ENCODE measurements at places on chromosomes 7 and 10. TPM values are rescaled to one million over a fixed set of nuclear protein-coding genes. Genes with fewer than 3 reads are reported as not detected.

GRCh38 chr10:36023939-36024338 lies 381.8 kb upstream of the FZD8 start:
- peak; percentile 94 for DNase-seq

DNA sequence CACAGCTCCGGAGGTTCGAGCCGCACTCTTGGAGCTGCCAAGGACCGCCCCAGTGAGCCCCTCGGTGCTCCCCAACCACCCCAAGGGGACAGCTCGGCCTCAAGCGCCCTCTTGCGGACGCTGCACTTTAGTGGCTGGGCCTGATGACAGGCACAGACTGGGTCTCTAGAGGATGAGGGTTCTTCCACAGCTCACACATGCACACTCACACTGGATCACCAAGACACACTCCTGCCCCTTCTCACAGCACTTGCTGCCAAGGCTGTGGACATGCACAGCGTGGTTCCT lies 2.1 kb downstream of the RET start:
- DNase-seq: peak; percentile 20

DNA sequence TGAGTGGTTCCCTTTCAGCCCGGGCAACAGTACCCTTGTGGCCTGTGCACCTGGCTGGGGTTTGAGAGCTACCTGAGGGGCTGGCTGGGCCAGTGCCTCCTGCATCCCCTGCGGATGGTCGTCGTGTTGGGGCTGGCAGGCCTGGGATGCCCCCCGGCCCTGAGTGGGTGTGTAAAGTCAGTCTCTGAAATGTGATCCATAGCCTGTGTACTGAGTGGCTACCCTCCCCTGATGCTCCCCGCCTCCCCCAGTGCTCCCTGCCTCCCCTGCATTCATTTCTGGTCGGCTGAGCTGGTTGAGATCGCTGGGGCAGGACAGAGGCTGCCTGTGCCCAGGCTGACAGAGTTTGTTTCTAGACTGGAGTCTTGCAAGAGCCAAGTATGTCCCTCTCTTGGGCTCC lies 9.3 kb downstream of the ZNF316 start:
- no peak for DNase-seq

- no peak for DNase-seq
Measured at GRCh38 chr7:99229234-99229633, 21.3 kb upstream of the KPNA7 start.

SEMA3C gene
- 116 TPM for total RNA-seq

DNA sequence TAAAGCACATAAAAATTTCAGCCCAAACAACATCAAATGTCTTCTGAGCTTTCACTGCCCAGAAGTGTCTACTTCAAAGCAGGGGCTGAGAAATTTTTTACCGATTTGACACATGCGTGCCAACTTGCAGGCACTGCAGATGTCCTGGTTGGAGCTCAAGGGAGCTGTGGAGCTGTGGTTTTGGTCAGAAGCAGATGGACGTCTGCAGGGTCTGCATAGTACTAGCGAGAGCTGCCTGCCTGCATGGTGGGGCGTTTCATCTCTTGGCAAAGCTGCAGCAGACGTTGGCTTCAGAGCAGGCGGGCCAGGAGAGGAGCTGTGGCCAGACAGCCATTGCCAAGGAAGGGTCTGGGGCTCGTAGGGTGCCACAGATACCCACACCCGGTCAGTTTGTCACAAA lies 296.7 kb downstream of the GLRX3 start:
- DNase-seq: no peak

TDRD1 gene
- not detected for total RNA-seq

GRCh38 chr7:151123822-151124464 lies 37.7 kb downstream of the AGAP3 start:
- peak; percentile 61 for DNase-seq

PLA2G12B gene
- not detected for total RNA-seq

GRCh38 chr7:28144266-28144665 lies 36.3 kb downstream of the JAZF1 start:
- DNase-seq: no peak

ANKRD61 gene
- total RNA-seq: 1.2 TPM

DNA sequence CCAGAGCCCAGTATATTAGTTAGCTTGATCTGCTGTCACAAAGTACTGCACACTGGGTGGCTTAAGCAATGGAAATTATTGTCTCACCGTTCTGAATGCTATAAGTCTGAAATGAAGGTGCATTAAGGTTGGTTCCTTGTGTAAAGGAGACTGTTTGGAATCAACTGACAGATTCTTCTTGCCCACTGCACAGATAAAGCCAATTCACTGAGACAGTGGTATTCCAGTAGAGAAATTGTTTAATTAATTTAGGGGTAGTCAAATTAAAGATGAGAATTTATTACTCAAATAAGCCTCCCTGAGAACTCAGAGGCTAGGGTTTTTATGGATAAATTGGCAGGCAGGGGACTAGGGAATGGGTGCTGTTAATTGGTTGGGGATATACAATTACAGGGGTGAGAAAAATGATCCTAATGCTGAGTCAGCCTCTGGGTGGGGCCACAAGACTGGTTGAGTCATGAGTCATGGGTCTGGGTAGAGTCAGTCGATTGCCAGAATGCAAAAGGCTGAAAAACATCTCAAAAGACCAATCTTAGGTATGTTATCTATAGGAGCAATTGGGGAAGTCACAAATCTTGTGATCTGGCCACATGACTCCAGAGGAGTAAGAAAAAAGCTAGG lies 23.5 kb upstream of the SAMD9L start:
- peak; percentile 21 for DNase-seq

GALNT17 gene
- not detected for total RNA-seq

RGS10 gene
- 32.4 TPM for total RNA-seq

ZPBP gene
- total RNA-seq: not detected

- DNase-seq: peak; percentile 88
Measured at GRCh38 chr10:79239275-79239779, 107.9 kb upstream of the PPIF start.

- no peak for DNase-seq
Measured at GRCh38 chr10:92304061-92304460, 13.1 kb downstream of the MARCHF5 start.

- peak; percentile 67 for DNase-seq
Measured at GRCh38 chr7:47100817-47101435, 481.0 kb downstream of the TNS3 start.

DNA sequence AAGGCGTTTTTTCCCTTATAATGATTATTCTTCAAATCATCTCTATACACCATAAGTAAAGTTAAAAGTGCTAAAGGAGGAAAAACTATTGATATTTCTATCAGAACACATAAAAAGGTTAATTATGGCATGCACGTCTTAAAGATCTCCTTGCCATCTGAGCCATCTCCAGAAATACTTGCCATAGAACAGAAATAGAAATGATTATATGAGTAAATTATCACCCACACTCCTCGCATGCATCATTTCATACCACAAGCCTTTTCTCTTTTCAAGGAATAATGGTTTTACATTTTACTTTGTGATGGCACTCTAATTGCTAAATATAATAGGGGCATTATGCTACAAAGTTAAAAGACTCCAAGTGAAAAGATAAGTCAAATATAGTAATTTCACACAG lies 55.7 kb upstream of the GLCCI1 start:
- DNase-seq: no peak

- no peak for DNase-seq
Measured at GRCh38 chr7:105122619-105123018, 108.6 kb downstream of the KMT2E start.

GRCh38 chr10:4522296-4523000 lies 303.6 kb upstream of the AKR1E2 start:
- DNase-seq: no peak

DNA sequence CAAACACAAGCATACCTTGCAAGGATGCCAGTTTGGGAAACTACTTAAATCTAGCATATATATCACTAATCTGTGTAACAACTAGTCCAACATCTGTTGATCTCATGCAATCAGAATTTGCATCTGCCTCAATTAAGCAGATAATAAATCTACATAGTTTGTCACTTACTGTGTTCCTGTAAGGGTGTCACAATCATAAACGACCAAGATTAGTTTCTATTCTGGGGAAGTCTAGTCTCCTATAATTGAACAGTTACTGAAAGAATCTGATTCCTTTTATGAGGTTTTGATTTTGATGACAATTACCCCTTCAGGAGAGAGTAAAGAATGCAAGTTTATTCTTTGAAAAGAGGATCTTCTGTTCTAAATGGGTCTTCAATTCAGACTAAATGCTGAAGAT lies 85.5 kb upstream of the LRRN3 start:
- DNase-seq: no peak

DNA sequence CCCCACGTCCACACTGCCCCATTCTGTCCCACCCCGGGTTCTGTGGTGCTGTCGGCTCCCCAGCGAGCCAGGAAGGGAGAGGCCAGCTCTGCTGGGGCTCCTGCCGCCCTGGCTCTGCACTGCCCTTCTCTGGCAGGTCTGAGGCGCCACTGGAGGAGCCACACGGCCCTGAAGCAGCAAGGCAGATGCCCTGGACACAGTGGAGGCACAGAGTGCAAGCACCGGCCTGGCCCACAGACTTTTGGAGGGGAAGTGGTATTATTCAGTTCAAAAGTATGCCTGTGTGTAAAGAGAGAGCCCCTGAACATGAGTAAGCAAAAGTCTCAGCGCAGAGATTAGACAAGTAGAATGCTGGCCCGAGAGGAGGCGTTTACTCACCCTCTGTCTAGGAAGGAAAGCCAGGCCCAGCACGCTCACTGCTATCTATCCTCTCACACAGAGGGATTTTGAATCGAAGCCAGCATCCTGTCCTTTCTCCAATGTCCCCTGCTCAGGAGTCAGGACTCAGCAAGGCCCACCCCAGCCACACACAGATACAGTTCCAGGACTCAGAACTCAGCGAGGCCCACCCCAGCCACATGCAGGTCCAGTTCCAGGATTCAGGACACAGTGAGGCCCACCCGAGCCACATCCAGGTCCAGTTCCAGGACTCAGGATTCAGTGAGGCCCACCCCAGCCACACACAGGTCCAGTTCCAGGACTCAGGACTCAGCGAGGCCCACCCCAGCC lies 115.0 kb downstream of the EGFR start:
- peak; percentile 99 for DNase-seq

DNA sequence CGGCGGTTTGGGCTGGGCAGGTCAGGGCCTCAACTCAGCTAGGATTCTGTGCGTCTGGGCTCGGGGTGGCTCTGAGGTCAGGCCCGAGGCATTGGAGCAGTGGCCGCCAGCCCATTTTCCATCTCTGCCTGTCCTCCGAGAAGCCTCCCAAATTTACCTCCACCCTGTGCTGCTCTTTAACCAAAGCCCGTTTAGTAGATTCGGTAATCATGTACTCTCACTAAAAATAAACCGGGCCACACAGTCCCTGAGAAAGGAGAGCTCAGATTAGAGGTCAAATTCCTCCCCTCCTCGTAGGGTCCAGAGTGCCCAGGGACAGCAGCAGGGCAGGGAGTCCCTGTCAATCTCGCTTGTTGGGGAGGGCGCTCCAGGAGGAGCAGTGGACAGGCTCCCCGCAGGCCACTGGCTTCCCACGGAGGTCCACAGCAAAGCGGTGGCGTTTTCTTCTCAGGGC lies 88.7 kb upstream of the CHST15 start:
- DNase-seq: no peak

DNA sequence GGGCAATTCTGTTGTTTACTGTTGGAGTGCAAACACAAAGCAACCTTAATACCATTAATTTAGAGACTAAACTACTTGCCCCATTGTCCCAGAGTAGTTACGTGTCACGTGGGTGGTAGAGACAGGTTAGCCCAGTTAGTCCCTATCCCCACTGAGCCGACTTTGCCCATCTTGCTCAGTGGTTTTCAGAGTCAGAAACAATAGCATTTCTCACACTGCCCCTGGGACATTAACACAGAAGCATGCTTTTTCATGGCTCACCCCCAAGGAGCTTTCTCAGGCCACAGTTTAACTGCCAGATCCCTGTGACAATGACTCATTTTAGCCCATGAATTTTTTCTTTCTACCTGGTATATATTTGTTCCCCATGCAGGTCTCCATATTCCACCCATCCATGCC lies 271.0 kb downstream of the POU6F2 start:
- peak; percentile 82 for DNase-seq

PAX4 gene
- not detected for total RNA-seq
